Nucleus accumbens (tissue), 56 donors: ENCODE measurements at places on chromosomes 16 and 17.

DNA sequence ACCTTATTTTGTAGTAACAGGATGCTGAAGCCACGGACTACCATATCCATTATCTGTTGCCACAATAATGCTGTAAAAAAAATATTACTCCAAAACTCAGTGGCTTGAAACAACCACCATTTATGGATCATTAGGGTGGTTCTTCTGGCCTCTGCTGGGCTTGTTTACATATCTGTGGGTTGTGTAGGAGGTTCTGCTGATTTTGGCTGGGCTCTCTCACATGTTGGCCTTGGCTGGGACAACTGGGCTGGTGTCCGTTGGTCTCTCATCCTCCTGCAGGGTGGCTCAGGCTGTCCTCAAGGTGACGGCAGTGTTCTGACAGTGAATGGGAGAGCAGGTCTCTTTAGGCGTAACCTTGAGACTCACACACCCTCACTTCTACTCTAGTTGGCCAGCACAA, 76.0 kb downstream of the GPR139 start:
- no peak for DNase-seq

DNA sequence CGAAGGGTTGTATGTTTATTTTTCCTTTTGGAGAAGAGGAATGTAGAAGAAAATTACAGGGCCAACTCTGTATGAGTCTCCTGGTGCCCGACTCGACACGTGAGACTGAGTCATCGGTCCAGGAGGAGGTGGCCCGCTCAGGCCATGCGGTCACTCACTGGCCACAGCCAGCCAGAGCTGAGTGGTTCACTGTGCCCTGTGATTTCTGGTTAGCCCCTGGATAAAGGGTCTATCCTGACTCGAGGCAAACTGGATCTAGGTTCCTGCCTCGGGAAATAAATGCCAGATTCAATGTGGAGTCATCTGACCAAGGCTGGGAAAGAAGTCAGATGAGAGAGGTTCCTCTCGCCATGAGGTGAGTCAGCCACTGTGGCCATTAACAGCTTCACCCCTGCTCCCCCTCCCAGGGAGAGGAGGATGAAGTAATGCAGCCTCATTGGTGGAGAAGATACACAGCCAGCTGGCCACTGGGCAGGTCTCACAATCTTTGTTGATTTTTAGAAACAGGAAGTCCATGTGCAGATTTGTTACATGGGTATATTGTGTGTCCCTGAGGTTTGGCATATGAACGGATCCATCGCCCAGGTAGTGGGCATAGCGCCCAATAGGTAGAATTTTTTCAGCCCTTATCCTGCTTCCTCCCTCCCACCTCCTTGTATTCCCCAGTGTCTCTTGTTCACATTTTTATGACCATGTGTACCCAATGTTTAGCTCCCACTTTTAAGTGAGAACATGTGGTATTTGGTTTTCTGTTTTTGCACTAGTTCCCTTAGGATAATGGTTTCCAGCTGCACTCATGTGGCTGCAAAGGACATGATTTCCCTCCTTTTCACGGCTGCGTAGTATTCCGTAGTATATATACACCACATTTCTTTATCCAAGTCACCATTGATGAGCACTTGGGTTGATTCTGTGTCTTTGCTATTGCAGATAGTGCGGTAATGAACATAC, 21.7 kb upstream of the USP36 start:
- no peak for DNase-seq

DNA sequence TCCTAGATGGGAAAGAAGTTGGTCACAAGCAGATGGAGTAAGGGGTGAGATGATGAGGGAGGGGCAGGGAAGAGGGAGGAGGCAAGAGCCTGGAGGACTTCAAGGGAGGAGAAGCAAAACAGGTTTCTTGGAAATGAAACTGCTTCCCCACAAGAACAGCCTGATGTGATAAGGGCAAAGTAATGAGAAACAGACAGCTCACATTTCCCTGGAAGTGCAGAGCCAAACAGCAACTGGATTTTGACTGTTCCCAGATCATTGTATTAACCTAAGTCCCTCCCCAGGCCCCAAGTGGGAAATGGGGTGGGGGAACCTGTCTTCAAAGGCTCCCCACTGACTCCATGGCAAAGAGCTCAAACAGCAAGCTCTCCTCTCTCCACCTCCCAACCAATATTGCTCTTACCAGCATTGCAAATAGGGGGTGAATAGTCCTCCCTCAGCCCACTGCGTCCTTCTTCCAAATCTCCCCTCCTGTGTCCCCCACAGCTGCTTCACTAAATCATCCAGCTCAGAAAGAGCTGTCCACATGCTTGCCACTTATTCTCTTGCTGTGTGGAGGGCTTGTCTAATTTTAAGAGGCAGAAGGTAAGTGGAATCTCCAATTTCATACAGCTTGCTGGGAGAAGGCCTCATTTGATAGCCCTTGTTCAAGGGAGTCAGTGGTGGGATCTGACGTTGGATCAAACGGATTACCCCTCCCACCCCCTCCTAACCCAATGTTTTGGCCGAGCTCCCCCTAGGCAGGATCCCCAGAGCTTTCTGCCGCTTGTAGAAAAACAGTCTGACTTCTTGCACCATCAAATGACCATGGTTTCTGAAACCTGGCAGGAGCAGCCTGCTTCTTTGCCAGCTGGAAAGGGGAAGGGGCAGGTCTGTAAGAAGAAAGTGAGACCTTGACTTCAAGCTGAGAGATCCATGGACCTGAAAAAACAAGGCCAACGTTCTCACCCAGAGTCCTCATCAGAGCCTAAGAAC, 56.3 kb upstream of the SMIM36 start:
- no peak for DNase-seq

DNA sequence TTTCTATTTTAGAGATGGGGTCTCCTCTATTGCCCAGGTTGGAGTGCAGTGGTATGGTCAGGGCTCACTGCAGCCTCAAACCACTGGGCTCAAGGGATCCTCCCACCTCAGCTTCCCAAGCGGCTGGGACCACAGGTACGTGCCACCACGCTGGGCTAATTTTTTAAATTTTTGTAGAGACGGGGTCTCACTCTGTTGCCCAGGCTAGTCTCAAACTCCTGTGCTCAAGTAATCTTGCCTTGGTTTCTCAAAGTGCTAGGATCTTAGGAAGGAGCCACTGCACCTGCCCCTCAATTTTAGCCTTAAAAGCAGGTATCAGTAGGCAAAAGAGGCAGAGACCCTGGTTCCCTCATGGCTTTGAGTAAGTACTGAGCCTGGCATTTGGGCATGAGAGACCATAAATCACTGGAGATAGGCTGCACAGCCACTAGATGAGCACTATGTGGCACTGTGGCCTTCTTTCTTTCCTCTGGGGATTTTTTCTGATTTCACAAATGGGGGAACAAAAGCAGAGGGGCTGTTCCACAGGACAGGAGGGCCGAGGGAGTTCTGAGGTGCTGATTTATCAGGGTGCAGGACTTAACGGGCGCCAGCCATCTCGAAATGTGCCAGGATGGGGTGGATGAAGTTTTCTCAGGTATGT, 82.2 kb downstream of the PLXDC1 start:
- no peak for DNase-seq

- DNase-seq: no peak
Measured at GRCh38 chr17:63438092-63439051, 7.7 kb downstream of the CYB561 start.

GRCh38 chr16:77207030-77207429, 7.8 kb downstream of the SYCE1L start:
- DNase-seq: no peak

- no peak for DNase-seq
Measured at GRCh38 chr17:72254808-72255449, 134.1 kb downstream of the SOX9 start.

- peak; percentile 76 for DNase-seq
Measured at GRCh38 chr17:8162233-8162996, at the start of gene VAMP2. Gene VAMP2, minus strand, starts transcription at chr17:8162948. Its CDS starts 69 bp downstream, at chr17:8162879.

- peak; percentile 18 for DNase-seq
Measured at GRCh38 chr17:81621494-81622130, 15.3 kb downstream of the NPLOC4 start.

GRCh38 chr17:79214940-79215604, 140.4 kb downstream of the ENGASE start:
- no peak for DNase-seq

- DNase-seq: no peak
Measured at GRCh38 chr16:79426663-79427062, 173.9 kb downstream of the MAF start.

DNA sequence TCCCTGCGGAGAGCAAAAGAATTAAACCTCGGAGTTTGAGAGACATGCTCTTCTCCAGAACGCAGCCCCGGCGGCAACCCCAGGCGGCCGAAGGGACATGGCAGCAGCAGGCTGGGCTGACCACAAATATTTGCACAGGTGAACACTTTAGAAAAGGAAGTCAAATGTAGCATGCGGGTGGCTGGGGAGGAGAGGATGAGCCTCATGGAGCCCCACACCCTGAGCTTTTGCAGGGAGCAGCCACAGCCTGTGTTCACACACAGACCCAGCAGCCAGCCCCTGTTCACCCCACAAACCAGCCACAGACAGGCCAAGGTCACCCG, 17.8 kb downstream of the HS3ST6 start:
- no peak for DNase-seq

DNA sequence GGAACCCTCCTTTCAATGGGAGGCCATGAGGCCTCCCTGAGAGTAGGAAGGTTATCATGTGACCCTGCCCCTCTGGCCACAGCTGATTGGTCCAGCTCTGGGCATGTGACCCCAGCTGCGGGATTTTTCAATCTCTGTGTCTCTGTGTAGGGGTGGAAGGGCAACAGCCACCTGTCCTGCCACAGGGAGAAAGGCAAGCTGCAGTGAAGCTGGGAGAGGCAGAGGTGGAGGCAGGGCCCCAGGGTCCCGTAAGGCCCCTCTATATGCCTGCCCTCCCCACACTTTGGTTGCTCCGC, 10.9 kb downstream of the DNAAF8 start:
- DNase-seq: no peak

DNA sequence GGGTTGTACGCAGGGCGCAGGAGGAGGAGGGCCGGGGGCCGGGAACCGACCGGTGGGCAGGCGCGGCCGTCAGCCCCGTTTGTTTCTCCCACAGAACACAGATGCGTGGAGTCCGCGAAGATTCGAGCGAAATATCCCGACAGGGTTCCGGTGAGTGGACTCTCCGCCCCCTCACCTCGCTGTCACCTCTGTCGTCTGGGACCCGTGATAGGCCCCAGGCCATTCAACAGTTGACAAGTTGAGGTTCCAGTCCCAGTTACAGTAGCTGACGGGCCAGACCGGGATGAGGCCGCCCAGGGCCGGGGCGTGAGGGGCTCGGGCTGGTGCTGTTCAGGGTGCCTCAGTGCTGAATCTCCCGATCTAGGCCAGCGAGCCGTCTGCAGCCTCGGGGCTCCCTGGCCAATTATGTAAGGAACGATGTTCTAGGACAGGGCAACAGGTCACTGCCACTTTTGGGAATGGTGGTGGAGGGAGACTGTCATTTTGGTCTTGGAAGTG, 628 bp downstream of the GABARAPL2 start:
- DNase-seq: no peak

GRCh38 chr17:9389111-9389527, 186.5 kb downstream of the STX8 start:
- DNase-seq: no peak

- DNase-seq: no peak
Measured at GRCh38 chr17:31788956-31789355, 70.1 kb downstream of the COPRS start.

DNA sequence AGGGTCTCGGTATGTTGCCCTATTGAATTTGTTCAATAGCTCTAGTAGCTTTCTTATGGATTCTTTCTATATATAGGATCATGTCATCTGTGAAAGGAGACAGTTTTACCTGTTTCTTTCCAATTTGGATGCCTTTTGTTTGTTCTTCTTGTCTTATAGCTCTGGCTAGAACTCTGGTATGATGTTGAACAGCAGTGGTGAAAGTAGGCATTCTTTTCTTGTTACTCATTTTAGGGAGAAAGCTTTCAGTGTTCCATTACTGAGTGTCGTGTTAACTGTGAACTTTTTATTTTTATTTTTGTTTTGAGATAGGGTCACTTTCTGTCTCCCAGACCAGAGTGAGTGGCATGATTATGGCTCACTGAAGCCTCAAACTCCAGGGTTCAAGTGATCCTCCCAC, 21.2 kb downstream of the EFCAB5 start:
- no peak for DNase-seq

- DNase-seq: no peak
Measured at GRCh38 chr16:3968551-3968950, 88.0 kb upstream of the CREBBP start.

- no peak for DNase-seq
Measured at GRCh38 chr16:86809458-86809955, 231.2 kb downstream of the FOXL1 start.

GRCh38 chr16:17313793-17314547, 156.8 kb downstream of the XYLT1 start:
- no peak for DNase-seq

DNA sequence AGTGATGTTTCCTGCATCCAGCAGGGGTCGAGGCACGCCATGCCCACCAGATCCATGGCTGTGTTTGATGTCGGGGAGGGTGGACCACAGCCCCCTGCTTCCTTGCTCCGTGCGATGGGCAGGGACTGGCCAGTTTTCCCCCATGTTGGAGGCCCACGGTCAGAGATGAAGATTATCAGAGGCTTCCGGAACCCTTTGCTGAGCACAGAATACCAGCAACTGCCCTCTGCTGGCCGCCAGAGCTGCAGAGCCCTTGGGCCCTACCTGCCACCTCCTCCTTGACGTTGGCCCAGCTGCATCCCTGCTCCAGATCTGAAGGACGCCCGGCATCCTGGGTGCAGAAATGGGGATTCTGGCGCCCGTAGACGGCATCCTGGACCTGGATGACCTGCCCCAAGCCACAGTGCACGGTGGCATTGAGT, 23.7 kb upstream of the BCO1 start:
- DNase-seq: no peak

DNA sequence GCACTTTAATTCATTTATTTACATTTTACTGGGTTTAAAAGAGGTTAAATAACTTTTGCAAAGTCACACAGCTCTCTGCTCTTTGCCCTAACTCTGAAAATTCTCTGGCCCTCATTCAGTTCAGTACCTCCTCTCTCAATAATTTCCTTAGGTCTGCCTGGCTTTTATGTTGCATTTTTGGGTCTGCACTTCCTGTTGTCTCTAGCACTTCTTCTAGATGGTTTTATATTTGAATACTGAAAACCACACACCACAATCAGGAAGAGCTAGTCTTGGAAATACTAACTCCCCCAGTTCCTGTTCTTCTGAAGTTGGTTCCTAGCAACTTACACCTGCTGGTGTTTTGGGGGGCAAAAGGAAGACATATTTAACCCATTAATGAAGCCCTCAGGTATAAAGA, 577.9 kb downstream of the HS3ST4 start:
- no peak for DNase-seq

GRCh38 chr17:14919094-14919493, 346.0 kb downstream of the PMP22 start:
- DNase-seq: no peak

DNA sequence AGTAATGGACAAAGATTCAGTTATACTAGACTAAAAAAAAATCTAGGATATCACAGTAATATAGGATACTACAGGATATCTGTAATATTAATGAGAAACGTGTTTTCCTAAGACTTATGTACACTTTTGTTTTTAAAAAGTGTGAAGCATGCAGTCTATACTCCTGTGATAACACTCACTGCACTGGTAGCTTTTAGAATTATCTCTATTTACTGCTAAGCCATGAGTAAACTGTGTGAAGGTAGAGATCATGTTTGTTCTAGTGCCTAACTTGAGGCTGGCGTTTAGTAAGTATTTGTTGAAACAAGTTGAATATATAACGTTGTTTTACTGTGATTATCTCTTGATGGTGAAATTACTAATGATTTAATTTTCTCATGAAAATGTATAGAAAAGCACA, 23.9 kb downstream of the RPA1 start:
- DNase-seq: no peak

- no peak for DNase-seq
Measured at GRCh38 chr17:74512036-74512435, 19.2 kb downstream of the CD300LB start.
